Daoy (cell line): ENCODE measurements at places on chromosomes 6 and 20. TPM values are rescaled to one million over a fixed set of nuclear protein-coding genes. Genes with fewer than 3 reads are reported as not detected.

The SLC17A9 gene
- 0.33 and 0.91 TPM in 2 replicates for total RNA-seq

GRCh38 chr6:121399966-121400365 lies 35.5 kb upstream of the GJA1 start:
- DNase-seq: no peak

The HDGFL1 gene
- total RNA-seq: not detected in 2 replicates

GRCh38 chr6:129306826-129307225 lies 403.2 kb downstream of the ARHGAP18 start:
- no peak for DNase-seq

The ATP6V1G2 gene
- 1.5 TPM in 1 of 2 replicates, not detected in the other for total RNA-seq
